NCI-H1417 treated with DMSO at 0.1 percent for 48 hours (cell line): ENCODE measurements at places on chromosomes 6 and 20.

DNA sequence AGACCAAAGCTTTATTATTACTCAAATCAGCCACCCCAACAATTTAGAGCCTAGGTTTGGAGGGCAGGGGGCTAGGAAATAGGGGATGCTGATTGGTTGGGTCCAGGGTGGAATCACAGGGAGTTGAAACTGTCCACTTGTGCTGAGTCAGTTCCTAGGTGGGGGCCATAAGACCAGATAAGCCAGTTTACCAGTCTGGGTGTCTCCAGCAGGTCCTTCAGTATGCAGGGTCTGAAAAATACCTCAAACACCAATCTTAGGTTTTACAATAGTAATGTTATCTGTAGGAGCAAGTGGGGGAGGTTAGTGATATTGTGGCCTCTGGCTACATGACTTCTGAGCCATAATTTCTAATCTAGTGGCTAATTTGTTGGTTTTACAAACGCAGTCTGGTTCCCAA lies 63.2 kb downstream of the UBR2 start:
- no peak for DNase-seq

GRCh38 chr6:78832091-78832808 lies 35.1 kb upstream of the IRAK1BP1 start:
- no peak for DNase-seq

GRCh38 chr20:54435015-54435414 lies 40.4 kb upstream of the DOK5 start:
- no peak for DNase-seq

- DNase-seq: no peak
These were observed 5.0 kb downstream of the BEND6 start for GRCh38 chr6:56959938-56960337.
